ENCODE measurements at places on chromosomes 3 and 15. TPM values are rescaled to one million over a fixed set of nuclear protein-coding genes. Genes with fewer than 3 reads are reported as not detected.

The NOX5 gene
- not detected for total RNA-seq

The VILL gene
- total RNA-seq, result 2.2 TPM

The HYAL1 gene
- total RNA-seq, result 69.8 TPM

The CHRFAM7A gene
- total RNA-seq, result 5.0 TPM

The GOLGA6C gene
- total RNA-seq, result not detected

DNA sequence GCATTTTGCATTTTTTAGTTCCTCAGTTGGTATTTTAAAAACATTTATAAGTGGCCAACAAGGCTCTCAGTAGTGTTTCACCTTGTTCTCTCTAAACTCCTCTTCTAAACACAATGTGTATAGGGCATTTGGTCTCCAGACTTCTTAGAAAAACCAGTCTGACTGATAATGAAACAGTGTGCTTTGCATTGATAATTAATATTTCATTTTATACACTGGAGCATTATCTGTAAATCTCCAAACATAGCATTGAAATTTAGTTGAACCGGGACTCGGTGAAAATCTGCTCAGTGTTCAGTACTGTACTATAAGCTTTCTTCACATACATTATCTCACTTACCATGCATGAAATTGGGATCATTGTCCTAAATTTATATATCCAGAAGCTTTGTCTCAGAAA is 53.6 kb downstream of the SETD5 start:
- no peak for DNase-seq

DNA sequence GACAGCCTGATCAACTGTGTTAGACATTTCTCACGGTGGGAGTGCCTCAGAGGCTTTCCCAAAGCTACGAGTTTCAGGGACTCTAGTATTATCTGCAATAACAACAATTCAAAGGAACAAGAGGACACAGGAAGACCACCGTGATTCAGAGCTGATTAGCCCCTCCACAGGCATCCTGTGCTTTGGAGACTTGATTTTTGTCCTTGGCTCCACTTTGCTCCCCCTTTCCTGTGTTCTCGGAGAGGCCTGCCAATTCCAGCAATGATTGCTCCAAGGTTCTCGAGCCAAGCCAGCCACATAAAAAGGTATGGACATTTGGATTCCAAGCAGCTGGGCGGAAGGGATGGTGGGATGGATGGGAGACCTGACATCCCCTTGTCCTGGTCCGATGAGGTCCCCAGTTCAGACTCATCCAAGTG is 14.3 kb downstream of the EHD4 start:
- peak; percentile 61 for DNase-seq

- DNase-seq, result no peak
Measured at GRCh38 chr3:62938583-62938982, 63.4 kb upstream of the CADPS start.

GRCh38 chr3:16523778-16524177 is 10.3 kb upstream of the RFTN1 start:
- no peak for DNase-seq

GRCh38 chr3:71517271-71517791 is 66.2 kb downstream of the FOXP1 start:
- DNase-seq, result no peak

GRCh38 chr3:157388976-157389375 is 47.7 kb upstream of the PTX3 start:
- no peak for DNase-seq

- DNase-seq, result no peak
Measured at GRCh38 chr3:36852071-36852470, 87.7 kb upstream of the DCLK3 start.

GRCh38 chr3:64454768-64455167 is 229.5 kb upstream of the PRICKLE2 start:
- no peak for DNase-seq

GRCh38 chr3:42535981-42536784 is 33.7 kb downstream of the VIPR1 start:
- peak; percentile 29 for DNase-seq

GRCh38 chr15:59543721-59544547 is 67.6 kb upstream of the GCNT3 start:
- DNase-seq, result no peak

All from heart right ventricle (tissue), 16 donors.